ENCODE measurements at places on chromosomes 2 and 18.

GRCh38 chr18:45359275-45360009 is 255.8 kb upstream of the SLC14A2 start:
- no peak for DNase-seq

GRCh38 chr2:236180076-236180816 is 12.1 kb upstream of the GBX2 start:
- no peak for DNase-seq

GRCh38 chr2:234165421-234165820 is 114.9 kb downstream of the SPP2 start:
- no peak for DNase-seq

DNA sequence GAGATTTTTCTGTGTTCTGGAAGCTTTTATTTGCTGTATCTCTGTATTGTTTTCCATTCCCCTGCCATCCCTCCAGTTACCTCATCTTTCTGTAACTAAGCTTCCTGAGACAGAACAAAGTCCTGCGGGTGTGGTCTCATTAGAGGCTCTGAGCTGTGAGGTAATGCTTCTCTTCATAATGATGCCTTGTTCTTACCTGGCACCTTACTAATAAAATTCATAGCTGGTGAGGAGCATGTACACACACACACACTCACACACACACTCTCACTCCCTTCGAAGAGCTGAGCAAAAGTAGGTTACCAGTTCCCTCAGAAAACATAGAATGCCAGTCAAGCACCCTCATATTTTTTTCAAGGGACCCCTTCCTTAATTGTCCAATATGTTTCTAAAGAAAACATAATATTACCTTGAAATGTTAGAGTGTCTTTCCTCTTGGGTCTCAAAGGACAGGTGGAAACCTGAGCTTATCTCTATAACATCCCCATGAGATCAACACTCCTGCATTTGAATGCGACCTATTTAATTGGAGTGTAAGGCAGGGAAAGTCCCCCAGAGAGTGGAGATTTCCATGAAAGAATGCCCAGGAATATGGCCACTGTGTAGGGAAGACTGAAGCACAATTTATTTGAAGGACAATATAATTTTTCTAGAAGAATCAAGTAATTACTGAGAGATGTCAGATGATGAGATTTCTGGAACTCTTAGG is 161.6 kb upstream of the NCK2 start:
- DNase-seq = no peak

GRCh38 chr18:59286341-59286740 is 13.1 kb upstream of the RAX start:
- no peak for DNase-seq

DNA sequence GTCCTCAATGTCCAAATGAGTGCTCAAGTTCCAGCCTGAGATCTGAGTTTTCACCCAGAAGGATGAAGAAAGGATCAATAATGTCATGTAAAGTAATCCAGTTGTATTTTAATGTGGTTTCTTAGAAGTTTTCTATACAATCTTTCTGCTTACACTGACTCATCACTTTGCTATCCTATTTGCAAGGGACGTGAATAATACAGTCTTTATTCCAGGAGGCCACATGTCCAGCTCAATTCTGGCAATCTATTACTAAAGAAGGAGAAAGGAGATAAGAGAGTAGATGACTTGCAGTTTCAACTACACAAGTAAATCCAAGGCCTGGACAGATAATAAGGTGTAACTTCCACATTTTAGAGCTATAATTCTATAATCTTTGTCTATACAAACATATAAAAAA is 601.1 kb upstream of the SETBP1 start:
- peak; percentile 20 for DNase-seq

GRCh38 chr2:98692090-98693054 is 38.6 kb downstream of the MGAT4A start:
- no peak for DNase-seq

Data from AG04450 (cell line).